ENCODE measurements at places on chromosomes 1 and 21.

GRCh38 chr1:91091812-91092211, 70.0 kb upstream of the ZNF644 start:
- no peak for DNase-seq

DNA sequence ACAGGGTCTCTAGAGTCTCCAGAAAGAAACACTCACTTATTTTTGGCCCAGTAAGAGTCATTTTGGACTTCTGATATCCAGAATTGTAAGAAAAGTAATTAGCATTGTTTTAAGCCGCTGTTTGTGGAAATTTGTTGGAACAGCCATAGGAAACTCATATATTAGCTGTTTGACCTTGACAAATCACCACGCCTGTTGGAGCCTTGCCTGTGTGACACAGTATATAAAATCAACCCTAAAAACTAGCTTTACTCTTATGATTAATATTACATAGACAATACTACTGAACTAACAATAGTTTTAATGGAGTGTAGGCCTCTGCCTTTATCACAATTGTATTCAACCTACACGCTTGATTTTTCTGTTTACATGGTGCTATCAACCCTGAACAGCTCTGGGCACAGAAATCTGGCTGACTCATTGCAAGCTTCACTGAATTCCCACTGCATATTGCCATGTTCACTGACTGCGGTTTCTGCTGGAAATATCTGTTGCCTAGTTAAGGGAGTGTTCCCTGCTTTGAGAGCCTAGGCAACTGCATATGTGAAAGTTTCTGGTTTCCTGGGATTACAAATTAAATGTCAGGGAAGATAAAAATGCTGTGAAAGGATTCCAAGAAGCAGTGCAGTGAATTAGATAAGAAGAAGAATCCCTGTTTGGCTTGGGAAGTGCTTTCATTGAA, 419.5 kb upstream of the DEPDC1 start:
- peak; percentile 61 for DNase-seq

GRCh38 chr21:37489553-37489952, 123.0 kb downstream of the DYRK1A start:
- no peak for DNase-seq

DNA sequence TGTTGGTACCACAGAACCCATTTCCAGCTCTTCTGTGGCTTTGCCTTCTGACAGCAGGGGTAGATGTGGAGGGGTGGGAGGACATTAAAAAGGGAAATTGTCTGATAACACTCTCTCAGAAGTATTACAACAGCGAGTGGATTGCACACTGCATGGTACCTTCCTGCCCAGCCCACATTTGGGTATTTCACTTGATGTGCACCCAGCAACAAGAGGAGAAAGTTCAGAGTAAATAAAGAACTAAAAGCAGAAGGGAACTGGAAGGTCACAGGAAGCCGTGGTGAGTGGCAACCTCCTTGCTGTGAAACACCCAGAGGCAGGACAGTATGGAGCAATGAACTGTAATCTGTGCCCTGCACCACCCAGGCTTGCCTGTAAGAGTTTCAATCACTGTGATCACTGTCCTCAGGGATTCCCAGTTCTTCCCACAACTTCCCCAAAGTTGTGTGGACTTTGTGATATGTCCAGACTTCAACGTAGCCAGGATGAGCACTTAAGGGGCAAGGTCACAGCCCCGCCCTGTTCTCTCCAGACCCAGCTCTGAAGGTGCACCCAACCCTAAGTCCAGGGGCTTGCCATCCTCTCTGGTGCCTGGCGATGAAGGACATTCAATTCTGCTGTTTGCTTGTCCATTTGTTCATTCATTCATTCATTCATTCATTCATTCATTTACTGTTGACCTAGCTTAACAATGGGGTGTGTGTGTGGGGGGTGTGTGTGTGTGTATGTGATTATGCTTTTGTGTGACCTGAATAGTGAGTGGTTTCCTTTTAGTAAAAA, 18.7 kb upstream of the F5 start:
- no peak for DNase-seq

GRCh38 chr1:200916681-200917080, 22.0 kb downstream of the INAVA start:
- DNase-seq = no peak

GRCh38 chr1:53270107-53270506, 31.8 kb upstream of the MAGOH start:
- no peak for DNase-seq

GRCh38 chr1:21618059-21618458, 51.1 kb downstream of the RAP1GAP start:
- DNase-seq = no peak

DNA sequence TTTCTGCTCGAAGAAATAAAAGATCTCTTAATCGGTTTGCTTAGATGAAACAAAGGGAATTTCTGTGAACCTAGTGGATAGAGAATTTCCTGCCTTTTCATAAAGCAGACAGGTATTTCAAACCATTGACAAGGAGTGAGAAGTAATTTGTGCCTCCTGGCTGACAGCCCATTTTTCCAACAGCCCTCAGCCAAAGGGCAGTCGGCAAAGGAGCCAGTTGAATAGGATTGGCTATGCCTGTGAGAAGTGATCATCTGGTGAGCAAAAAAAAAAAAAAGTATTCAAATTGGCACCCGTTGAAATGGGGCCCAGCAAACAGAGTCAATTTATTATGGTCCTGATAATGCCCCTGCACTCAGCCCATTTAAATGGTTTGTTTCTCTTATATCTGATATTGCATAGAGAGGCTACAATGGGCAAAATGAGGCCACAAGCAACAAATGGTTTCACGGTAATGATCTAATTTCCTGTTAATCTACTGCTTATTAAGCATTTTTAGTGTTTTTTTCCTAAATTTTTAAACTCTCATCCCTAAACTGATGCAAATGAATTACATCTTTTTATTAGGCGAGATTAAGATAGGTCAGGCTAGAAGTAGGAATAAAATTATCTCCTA, 477.5 kb downstream of the NUF2 start:
- DNase-seq = no peak

DNA sequence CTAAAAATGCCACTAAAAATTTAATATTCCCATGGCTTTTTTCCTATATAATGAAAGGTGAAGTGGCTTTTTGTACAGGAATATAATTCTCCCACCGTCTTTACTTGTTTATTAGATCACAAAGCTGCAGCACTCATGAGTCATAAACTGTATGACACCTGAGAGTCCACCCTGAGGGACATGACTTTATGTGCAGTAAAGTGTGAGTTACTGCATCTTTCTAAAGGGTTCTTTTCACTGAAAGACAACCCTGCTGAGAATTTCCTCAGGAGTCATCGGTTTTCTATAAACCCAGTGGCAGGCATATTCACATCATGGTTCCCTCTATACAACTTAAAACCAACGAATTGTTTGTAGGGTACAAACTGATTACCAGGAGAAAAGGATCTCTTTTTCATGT, 77.4 kb downstream of the APP start:
- DNase-seq = peak; percentile 36

DNA sequence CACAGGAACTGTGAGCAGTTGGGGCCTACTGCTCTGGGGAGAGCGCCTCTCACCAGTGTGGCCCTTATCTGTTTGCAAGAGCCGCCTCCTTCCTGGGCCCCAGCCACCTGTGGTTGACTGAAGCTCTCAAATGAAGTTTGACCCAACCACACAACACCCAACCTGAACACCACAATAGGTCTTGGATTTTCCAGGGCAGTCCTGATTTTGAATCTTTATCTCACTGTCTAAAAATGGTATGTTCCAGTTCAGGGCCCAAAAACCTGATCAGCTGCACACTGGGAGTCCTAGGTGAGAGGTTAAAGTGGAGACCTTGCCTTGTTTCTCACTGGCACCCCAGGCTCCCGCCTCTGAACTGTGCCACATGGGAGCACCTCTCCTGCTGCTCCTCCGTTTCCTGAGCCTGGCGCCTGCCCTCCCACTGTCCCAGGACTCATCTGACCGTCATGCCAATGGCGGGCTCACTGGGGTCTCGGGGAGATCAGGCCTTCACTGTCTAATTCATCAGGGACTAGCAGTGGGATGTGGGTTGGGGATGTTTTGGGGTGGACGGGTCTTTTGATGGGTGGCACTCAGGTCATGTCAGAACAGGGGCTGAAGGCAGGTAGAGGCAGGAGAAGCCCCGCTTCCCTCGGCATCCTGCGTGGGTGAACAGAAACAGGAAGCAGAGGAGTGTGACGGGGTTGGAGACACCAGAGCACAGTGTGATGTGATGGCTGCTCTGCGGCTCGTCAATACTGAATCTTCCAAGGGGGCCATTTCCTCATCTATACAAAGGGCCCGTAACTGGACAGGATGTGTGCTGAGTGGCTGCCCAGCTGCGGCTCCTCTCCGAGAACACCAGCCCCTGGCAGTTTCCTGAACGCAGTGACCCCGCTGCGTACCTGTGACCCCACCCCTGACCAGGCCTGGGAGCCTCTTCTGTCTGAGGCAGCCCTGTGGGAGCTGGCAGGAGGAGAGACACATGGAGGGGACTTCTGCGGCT, 59.6 kb upstream of the ITPKB start:
- no peak for DNase-seq

DNA sequence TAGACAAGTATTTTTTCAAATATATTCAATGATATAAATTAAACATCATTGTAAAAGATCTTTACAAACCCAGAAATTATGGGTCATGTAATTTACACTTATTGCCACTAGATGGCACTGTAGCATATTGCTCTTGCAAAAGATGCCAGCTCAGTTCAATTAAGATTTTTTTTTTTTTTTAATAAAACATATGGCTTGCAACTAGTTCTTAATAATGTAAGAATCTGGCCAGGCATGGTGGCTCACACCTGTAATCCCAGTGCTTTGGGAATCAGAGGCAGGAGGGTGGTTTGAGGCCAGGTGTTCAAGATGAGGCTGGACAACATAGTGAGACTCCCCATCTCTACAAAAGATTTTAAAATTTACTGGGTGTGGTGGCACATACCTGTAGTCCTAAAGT, 49.4 kb upstream of the DESI2 start:
- DNase-seq = peak; percentile 46

- no peak for DNase-seq
Measured at GRCh38 chr1:85452948-85453347, 12.0 kb downstream of the DDAH1 start.

DNA sequence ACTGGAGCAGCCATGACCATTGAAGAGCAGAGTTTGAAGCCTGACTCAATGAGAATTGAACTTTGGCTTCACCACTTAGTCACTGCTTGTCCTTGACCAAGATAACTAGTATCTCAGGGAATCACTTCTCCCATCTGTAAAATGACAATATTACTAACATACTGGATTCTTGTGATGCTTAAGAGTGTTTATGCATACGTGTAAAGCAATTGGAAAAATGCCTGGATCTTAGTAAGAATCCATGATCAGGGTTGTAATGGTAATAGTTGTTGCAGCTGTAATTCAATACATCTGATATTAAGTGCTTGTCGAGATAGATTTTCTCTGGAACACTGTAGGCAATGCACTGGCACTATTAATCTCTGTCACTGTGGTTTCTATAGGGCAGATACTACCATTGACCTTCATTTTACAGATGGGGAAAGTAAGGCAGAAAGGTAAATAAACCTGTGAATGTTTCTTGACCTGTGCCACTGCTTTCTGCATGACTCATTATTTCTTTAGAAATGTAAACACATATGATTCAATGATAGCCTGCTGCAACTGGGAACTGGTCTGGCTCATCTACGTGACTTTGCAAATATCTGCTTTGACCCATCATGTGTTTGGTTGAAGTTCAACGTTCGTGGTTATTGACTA, 662.5 kb downstream of the PLA2G4A start:
- DNase-seq = no peak

GRCh38 chr1:93489756-93490155, 41.8 kb downstream of the FNBP1L start:
- DNase-seq = peak; percentile 68

GRCh38 chr1:175947771-175948170, 204.4 kb upstream of the TNR start:
- no peak for DNase-seq

DNA sequence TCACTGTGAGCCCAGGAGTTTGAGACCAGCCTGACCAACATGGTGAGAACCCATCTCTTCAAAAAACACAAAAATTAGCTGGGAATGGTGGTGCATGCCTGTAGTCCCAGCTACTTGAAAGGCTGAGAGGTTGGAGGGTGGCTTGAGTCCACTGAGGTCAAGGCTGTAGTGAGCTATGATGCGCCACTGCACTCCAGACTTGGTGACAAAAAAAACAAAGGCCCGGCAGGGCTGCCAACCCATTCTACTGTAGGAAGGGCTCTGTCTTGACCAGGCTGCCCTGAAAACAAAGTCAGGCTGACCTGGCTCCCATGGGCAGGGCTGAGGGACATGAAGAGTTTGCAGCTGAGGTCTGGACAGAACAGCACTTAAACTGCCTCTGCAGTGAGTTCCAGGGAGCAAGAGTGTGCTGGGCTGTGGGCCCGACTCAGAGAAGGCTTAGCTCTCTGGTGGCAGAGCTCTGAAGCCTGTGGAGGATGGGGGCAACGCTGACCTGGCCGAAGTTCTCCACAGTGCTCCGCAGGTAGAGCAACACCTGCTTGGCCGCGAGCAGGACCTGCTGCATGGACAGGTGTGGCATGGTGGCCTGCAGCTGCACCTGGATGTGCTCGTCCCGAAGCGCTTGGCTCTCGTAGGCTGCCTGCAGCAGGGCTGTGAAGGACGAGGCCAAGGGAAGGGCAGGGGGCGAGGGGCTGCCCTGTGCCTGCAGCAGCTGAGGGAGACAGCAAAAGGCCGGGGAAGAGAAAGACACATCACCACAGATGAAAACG, 42.4 kb downstream of the URB1 start:
- DNase-seq = no peak

GRCh38 chr1:29083317-29084195, 40.1 kb downstream of the TMEM200B start:
- no peak for DNase-seq

All from fibroblast of skin of scalp (primary cell).